NCI-H1092 (cell line): ENCODE measurements at places on chromosomes 6 and 20.

DNA sequence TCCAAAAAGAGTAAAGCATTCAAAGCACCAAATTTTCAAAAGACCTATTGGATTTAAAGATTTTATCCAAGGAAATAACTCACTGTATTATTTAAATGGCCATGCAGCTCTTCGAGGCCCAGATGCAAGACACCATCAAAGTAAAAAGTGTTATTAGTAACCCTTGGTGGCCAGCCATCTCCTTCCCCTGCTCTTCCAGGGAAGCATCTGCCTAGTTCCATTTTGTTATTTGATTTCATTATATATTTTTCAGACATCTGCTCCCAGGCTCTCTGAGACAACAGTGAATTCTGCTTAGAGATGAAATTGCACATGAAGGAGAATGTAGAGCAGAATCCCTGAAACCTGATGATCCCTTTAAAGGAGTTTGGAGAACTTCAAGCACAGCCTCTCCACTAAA lies 252.3 kb upstream of the TBX18 start:
- DNase-seq: no peak

GRCh38 chr20:47118641-47119040 lies 224.0 kb downstream of the EYA2 start:
- no peak for DNase-seq

DNA sequence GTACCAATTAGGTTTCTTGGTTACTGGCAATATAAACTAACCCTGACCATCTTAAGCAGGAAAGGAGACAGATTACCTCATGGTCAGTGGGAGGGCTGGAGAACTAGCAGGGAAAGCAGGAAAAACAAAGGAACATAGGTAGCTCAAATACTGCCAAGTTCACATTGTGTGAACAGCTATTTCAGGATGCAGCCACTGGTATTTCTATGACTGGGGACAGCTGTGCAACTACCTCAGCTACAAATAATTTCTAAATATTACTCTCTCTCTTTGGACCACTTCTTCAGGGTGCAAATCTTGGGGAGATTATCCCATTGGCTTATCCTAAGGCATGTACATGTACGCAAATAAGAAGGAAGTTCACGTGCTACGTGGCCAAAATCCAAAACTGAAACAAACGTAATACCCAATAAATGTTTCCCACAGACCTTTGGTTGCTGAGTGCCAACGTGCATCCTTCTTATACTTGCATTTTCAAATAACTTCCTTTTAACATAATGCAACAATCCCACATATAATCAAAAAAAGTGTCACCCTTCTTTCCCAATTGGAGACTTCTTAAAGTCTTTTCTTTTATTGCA lies 180.9 kb downstream of the PHF3 start:
- no peak for DNase-seq

DNA sequence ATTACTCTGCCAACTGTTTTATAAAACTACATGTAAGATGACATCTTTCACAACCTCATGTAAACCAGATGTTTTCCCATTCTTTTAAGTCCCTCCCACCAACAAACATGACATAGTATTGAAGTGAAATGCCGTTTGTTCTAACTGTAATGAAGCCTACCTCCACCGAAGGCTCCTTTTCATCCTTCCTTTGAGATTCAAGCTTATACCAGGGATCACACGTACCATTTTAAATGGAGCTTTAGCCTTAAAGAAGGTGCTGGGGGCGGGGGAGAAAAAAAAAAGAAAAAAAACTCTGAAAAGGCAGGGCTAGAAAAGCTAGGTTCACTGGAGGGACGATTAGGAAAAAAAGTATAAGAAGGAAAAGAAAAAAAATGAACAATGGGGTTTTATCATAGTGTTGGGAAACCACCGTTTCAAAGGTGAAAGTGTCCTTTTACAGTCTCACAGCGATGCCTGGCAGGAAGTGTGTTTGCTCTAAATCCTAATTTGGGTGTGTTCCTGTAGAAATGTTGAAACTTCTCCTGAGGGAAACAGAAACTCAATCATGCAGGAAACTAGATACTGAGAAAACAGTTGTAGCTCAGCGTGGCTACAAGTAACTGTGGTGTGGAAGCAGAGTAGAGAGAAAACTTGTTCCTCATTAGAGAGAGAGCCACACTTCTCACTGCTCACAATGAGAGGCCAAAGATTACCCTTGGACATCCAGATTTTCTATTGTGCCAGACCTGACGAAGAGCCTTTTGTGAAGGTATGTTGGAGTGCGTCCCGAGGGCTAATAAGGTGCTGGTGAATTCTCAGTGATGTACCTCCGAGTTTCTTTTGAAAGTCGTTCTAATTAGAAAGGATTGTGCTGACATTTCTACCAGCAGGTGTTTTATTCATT lies 37.6 kb upstream of the HINT3 start:
- no peak for DNase-seq

- DNase-seq: no peak
Observed at GRCh38 chr6:158211273-158212055, 43.3 kb downstream of the GTF2H5 start.

DNA sequence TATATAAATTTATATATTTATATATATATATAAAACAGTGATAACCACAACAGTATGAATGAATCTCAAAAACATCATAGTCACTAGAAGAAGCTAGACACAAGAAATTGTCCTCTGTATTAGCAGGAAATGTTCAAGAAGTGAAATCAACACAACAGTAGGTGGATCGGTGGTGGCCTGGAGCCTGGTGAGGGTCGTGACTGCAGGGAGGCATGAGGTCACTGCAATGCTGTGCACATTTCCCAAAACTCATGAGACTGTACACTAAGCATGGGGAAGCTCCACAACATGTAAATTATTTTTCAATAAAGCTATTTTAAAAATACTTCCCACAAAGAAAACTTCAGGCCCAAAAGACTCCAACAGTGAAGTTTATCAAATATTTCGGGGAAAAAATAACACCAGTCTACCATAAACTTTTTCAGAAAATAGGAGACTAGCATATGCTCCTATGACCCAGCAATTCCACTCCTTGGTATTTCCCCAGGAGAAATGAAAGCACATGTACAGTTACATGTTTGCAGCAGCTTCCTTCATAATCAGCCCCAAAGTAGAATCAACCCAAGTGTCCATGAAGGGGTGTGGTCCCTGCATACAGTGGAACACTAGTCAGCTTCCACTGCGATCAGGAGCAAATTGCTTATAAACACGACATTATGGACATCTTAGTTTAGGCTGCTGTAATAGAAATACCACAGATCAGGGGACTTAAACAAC lies 144.2 kb downstream of the TBXT start:
- no peak for DNase-seq

DNA sequence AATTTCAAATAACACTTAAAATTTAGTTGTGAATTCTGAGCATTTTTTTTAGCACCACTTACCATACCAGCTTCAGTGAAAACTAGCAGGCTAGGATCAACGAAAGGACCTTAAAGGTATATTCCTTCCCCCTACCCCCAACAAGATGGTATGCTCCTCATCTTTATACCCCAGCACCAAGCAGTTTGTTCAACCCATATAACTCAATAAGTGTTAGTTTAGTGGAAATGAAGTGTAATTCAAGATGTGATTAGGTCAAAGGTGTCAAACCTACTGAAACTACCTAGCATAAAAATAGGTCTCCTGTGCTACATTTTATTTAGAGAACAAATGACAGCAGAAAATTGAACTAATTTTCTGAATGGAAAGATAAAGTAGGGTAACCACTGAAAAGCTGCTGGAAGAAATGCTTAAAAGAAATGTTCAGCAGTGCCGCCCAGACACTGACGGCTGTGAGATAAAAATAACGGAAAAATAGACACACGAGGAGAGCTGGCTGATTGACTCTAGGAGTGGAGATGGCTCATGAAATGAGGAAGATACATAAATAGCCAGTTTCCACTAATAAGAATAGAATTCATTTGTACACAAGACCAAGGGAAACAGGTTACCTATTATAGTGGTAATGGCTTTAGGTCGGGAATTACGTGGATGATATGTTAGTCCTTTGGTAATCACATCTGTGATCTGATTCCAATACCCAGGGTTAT lies 94.8 kb downstream of the IPCEF1 start:
- no peak for DNase-seq

DNA sequence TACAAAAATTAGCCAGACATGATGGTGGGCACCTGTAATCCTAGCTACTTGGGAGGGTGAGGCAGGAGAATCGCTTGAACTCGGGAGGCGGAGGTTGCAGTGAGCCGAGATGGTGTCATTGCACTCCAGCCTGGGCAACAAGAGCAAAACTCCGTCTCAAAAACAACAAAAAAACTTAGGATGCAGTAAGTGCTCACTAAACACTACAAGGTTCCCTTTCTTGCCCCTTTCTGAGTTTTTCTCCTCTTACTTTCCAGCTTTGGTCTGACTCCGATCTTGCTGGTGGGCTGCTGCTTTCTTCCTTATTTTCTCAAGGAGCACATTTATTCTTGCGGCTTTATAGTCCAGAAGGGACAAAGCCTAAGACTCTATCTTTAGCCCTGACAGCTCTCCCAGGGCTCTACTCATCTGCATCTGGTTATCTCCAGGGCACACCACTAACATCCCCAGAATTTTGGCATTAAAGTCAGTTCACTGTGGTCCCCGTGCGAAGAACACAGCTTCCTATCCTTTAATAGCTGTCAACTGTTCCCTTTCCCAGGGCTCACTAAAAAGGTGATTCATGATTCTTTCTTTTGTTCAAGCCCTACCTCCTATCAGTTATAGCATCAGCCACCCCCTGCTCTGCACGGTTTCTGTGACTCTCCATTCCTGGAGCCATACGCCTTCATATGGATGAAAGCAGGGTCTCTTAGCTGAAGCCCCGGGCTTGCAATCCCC lies 17.1 kb upstream of the RPN2 start:
- no peak for DNase-seq

DNA sequence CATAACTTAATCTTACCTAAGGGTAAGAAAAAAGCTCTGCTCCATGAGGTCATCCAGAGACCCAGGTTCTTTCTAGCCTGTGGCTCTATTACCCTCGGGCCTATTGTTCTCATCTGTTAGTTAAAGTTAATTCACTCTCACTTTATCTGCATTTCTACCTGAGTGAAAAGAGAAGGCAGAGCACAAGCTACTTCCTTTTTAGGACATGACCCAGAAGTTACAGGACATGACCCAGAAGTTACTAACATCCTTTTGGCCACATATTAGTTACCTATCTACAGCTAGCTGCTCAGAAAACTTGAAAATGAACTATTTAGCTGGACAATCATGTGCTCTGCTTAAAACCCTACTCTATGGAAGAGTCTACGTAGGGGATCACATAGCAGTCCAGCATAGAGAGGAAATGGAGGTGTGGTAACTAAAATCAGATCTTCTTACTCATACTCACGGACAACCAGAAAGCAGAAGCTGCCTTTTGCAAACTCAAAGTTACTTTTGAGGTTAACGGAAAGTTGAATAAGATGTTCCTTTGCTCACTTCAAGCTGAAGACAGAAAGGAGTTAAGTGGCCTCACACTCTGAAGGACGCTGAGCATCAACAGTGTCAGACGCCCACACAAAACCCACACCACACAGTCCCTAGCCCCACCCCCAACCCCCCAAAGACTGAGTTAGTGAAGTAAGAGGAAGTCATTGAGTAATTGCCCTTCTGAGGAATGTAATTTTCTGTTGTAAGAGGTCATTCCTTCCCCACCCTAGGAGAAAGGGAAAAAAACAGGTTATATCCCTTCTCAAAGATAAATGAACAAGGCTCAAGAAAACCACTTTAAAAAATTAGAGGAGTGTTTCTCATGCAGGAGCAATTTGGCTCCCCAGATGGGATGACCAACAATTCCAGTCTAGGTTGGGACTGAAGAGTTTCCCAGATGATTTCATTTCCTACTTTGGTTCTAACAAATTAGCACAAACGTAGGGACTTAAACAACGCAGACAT lies 45.9 kb upstream of the TAB2 start:
- no peak for DNase-seq

DNA sequence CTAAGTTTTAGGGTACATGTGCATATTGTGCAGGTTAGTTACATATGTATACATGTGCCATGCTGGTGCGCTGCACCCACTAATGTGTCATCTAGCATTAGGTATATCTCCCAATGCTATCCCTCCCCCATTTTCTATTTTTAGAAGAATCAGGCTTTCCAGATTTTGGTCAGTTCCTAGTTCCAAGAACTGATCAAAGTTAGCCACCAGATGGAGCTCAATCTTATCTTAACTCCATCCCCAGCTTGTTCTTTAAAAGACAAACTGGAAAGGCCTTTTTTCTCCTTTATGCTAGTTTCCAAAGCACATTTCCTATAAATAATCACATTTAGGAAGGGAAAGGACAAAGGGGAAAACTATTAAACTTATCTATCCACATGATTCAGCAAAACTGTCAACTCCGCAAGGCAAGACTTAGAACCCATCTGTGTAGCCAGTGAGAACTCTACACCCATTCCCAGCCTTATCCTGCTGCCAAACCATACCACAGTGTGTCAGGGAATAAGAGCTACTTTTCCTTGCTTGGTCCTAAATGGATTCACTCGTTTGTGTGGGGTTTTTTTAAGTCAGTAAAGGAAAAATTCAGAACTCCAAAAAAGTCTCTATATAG lies 22.8 kb upstream of the KHDC1 start:
- DNase-seq: no peak
